Activated T-helper 1 cell treated with Interleukin-2 at 50 U/mL for 16 hours (primary cell): ENCODE measurements at places on chromosomes 16 and 17.

- no peak for DNase-seq
Measured at GRCh38 chr17:43846963-43847371, at the start of gene CD300LG. CD300LG (plus strand) TSS chr17:43847176; CDS start chr17:43847217, 41 bp downstream.

DNA sequence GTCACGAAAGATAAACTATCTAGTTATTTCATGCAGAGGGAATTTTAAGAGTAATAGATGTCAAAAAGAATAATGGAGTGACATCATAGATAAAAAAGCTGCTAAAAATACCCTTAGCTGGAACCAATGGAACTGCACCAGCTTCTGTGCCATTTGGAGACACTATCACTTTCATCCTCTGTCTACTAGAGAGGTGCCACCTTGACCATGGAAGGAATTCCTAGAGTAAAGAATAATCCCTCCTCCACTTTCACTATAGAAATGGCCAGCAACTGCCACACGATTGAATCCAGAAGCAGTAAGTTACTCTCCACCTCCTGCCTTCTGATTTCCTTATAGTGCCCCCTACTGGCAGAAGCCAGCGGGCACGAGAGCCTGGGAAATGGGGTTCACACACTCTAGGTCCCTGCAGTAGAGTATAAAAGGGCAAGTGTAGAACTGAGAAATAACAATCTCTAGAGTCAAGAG lies 2.8 kb upstream of the ALDH3A2 start:
- DNase-seq, result peak; percentile 9

DNA sequence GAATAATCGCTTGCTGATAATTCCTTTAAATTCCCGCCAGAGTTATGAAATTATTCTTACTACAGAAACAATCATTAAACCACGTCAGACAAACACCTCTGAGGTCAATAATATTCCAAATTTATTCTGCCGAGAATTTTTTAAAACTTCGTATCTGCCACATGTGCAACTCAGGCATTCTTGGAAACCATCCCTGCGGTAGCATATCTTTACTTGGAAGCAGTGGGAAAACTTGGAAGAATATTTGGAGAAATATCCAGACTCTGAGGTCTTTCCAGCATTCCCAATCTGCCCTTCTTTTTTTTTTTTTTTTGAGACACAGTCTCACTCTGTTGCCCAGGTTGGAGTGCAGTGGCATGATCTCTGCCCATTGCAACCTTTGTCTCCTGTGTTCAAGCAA lies 2.0 kb upstream of the CCL11 start:
- DNase-seq, result no peak

DNA sequence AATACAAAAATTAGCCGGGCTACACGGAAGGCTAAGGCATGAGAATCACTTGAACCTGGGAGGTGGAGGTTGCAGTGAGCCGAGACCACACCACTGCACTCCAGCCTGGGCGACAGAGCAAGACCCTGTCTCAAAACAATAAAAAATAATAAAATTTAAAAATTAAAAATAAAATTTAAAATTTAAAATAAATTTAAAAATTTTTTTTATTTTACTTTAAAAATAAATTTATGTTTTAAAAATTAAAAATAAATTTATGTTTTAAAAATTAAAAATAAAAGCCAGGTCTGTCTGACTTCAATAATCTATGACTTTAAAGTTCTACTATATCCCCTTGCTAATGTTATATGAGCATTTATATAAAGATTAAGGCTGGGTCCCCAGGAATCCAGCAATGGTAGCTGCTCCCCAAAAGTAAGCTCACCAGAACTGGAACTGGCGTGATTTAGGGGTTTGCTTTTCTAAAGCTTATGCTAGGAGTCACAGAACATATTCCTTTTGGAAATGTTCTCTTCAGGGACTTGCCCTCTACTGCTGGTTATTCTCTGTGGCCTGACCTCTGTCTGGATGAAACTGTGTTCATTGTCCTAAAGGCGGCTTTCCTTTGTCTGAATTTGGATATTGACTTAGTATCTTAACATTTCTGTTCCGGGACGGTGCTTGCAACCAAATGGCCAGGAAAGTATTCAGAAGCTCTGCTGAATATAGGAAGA lies 140.2 kb upstream of the NOL11 start:
- DNase-seq, result no peak

DNA sequence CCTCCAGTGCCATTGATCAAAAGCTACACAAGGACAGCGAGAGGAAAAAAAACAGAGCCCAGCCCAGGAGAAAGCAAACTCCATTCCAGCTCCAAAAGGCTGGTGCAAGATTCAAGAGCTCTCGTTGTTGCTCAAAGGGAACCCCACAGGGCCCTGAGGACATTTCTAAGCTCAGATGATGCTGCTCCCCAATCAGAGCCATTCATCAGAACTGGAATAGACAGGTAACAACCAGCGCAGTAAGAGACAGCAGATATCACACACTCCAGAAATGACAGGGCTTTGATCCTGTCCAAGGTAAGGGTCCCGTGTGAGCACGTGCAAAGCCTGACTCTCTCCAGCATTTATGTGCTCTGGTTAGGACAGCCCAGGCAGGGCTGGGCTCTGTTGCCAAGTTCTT lies 20.1 kb downstream of the PMP22 start:
- no peak for DNase-seq

DNA sequence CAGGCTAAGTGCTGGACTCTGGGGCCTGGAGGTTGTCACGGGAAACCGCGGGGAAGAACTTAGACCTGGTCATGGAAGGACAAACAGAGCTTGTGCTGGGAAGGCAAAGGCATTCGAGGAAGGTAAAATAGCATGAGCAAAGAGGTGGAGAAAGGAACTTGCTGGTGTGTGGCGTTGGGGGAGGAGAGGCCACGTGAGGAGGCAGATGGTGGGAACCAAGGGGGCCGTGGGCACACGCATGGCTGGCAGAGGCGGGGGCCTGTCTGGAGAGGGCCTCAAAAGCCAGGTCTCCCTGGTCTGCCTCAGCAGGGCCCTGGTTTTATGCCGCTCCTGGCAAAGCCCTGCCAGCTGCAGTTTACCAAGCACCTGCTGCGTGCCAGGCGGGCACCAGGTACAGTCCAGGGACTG lies 15.3 kb downstream of the CORO7 start:
- DNase-seq, result no peak

DNA sequence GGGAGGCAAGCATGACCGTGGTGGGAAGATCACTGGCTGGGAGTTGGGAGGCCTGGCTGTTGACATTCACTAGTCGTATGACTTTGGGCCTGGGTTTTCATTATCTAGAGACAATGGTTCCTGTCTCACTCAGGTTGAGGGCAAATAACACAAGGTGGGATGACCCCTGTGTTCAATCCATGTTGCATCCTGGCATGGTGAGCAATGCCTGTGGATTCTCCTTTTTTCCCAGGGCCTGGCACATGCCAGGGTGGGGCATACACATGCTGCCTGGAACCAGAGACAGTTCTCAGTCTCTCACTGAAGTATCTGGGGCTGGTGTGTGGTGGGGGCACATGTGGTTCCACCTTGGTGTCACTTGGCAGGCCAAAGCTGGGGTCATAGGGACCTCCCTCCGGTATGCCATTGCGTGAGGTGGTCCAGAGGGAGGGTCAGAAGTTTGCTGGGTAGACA lies 5.4 kb downstream of the THRA start:
- DNase-seq, result no peak

DNA sequence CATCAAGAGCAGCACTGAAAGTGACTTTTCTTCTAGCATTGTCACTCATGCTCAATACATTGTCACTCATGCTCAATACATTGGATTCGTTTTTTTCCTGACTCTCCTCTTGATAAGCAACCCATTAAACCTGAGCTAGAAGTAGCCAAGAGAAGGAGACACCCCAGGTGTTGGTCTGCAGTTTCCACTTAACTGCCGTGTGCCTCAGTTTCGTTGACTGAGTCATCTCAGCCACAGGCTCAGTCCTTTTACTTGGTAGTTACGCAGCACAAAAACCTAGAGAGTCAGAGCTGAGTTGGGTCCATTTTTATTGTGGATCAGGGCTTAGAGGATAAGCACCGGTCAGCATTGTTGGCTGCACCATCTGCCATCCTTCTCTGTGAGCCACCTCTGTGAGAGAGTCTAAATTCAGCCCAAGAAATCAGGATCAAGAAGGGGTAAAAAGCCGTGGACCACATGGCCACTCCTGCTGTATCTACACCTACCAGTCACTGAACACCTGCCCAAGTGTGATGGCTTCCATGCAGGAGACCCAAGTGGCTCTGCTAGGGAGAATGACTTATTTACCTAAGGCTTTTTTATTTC lies 11.3 kb downstream of the GINS2 start:
- no peak for DNase-seq

DNA sequence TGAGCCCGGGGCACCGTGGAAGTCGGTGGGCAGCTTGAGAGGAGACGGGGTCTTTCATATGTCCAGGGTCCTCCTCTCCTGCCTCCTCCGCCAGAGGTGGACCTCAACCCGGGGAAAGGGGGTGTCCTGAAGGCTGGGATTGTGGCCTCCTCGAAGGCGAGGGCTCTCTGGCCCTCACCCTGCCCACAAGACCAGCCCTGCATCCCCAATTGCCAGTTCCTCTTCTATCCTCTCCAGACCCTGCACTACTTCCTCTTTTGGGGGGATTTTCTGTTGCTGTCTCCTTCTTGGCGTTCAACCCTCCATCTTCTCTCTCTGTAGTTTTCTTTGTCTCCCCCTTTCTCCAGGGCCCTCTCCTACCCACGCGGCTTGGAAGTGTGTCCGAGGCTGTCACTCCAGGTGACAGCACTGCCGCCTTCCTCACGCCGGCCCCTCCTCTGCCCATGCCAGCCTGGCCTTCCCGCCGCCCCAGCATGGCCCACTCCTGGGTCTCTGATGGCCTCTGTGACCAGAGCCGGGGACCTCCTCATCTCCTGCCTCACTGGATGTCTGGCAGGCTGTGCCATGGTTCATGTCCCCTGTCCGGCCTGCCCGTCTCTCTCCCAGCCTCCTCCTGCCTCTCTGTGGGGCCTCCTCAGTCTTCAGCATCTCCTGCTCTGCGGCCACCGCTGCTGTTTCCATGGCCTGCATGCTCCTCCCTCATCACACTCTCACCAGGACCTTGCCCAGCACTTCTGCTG lies 2.4 kb upstream of the ITGAX start:
- no peak for DNase-seq

DNA sequence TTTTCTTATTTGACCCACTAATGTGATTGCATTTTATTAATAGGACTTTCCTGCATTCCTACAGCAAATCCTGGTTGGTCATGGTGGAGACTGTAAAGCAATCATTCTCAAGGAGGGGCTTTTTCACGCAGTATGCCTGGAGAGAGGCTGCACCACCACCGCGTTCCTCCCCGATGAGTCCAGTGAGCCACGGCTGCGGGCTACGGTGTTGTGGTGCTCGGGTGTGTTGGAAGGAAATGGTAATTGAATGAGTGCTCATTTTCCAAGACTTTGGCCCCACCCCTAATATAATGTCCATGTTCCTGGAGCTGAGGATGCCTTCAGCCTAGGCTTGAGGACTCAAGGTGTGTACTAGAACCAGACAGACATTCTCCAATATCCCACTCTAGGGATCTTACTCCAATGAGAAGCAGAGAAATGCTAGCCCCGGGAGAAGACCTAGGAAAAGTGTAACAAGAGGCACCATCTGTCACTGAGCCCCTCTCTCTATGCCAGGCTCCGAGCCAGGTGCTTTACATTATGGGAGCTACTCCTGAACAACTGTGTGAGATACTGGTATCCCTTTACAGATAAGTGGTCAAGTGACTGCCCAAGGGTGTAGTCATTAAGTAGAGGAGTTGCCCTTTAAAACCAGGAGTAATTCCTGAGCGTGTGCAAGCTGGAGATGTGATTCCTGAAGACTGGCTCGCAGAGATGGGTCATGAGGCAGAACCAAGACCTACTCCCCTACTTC lies 39.4 kb downstream of the HEATR6 start:
- no peak for DNase-seq

DNA sequence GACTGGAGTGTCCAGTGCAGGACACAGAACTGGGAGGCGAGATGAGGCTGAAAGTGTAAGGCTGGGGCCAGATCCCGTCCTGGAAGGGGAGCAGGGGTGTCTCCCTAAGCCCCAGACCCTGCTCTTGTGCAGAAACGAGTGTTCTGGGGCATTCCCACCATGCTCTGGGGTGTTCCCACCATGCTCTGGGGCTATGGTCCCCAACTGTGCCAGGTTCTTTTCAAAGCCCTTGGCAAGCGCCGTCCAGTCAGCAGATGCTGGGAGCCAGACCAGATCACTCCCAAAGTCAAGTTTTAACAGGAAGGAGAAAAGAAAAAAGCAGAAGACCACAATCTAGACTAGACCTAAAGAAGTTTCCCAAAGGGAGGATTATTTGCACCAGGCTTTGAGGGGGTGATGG lies 2.5 kb downstream of the TAX1BP3 start:
- DNase-seq, result no peak

DNA sequence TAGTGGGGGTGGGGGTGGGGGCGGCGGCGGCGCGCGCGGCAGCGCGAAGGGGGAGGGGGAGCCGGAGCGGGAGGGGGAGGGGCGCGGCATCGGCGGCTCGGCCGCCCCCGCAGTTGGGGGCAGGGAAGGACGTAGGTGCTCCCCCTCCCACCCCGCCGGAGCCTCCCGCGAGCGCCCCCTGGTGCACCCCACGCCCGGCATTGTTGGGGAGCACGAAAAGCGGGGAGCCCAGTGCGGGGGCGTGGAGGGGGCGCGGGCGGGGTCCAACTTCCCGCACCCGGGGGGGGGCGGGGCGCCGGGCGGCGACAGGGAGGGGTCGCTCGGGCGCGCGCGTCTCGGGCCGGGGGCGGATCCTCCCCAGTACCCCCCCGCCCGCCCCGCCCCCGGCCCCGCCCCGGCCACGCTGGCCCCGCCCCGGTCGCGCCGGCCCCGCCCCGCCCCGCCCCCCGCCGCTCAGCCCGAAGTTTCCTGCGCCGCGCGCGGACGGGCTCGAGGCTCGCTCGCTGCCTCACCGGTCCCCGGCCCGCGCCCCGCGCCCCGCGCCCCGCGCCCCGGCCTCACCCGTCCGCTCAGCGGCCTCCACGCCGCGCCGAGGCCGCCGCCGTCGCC lies at the start of gene CACNA1H:
Gene CACNA1H (plus strand): TSS at position 456 of the 609 bp plus-strand sequence. CDS start 632 bp downstream, outside the sequence.
- peak; percentile 31 for DNase-seq

DNA sequence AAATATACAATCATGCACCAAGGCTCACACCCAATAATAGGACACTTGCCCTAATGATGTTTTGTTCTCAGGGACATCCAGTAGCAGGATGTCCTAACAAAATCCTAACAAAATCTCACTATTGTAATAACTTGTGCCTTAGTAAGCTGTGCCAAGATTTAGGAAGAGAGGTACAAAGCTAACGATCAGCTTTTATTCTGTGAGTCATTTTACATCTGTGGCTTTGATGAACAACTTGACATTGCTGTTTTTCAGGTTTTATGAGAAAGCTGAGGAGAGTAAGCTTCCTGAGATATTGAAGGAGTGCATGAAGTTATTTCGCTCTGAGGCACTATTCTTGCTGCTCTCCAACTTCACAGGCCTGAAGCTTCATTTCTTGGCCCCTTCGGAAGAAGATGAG lies 18.9 kb downstream of the OGFOD1 start:
- DNase-seq, result no peak

- DNase-seq, result no peak
Measured at GRCh38 chr17:32806646-32807045, 70.3 kb downstream of the MYO1D start.

GRCh38 chr16:2511128-2511800 lies 2.5 kb upstream of the ATP6V0C start:
- no peak for DNase-seq
